ENCODE measurements at places on chromosomes 1 and 21.

DNA sequence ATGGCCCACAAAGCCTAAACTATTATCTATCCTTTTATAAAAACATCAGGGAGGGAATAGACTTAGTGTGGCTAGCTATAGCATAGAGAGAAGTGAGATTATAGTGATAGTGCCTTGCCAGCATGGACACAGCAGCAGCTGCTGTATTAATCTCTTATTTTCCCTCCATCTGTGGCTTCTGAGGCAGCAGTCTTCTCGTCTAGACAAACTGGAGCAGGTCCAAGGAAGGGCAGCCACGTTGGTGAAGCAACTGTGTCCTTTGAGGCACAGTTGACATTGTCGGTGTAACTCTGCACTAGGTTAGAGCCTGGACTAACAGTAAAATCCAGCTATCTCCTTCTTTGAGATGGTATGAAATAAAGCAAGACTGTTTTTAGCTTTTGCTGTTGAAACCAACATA is 131.3 kb downstream of the CACHD1 start:
- no peaks in the 10 kb centered on the region for H3K27me3 ChIP-seq
- no peak overlapping the region for H3K4me3 ChIP-seq
- H3K4me1 ChIP-seq = no peaks in the 10 kb centered on the region
- H3K27ac ChIP-seq = no peak overlapping the region

GRCh38 chr1:12067900-12068821 is 5.1 kb downstream of the TNFRSF8 start:
- H3K36me3 ChIP-seq = no peaks in the 10 kb centered on the region
- no peak for DNase-seq
- H3K27ac ChIP-seq = no peak overlapping the region
- peaks cover 5% of the 10 kb centered on the region for H3K4me1 ChIP-seq

- no peak overlapping the region for H3K27ac ChIP-seq
- H3K4me3 ChIP-seq = no peak overlapping the region
- no peaks in the 10 kb centered on the region for H3K36me3 ChIP-seq
- DNase-seq = no peak
- H3K27me3 ChIP-seq = no peaks in the 10 kb centered on the region
These were observed 20.7 kb upstream of the CHIA start for GRCh38 chr1:111269825-111270406.

- no peak for DNase-seq
- no peaks in the 10 kb centered on the region for H3K4me1 ChIP-seq
- H3K27me3 ChIP-seq = no peaks in the 10 kb centered on the region
- no peaks in the 10 kb centered on the region for H3K36me3 ChIP-seq
These were observed 432.3 kb downstream of the LRRIQ3 start for GRCh38 chr1:73765551-73766233.

GRCh38 chr1:39238476-39238875 is 34.0 kb downstream of the MACF1 start:
- H3K36me3 ChIP-seq = no peaks in the 10 kb centered on the region
- DNase-seq = no peak
- no peak overlapping the region for H3K4me3 ChIP-seq

GRCh38 chr1:115829947-115830346 is 11.0 kb downstream of the NHLH2 start:
- peaks cover 4% of the 10 kb centered on the region for H3K4me1 ChIP-seq
- H3K4me3 ChIP-seq = no peak overlapping the region
- H3K27me3 ChIP-seq = no peaks in the 10 kb centered on the region
- H3K36me3 ChIP-seq = no peaks in the 10 kb centered on the region
- H3K27ac ChIP-seq = no peak overlapping the region

- H3K36me3 ChIP-seq = no peaks in the 10 kb centered on the region
- H3K4me1 ChIP-seq = no peaks in the 10 kb centered on the region
- no peak overlapping the region for H3K4me3 ChIP-seq
- H3K27ac ChIP-seq = no peak overlapping the region
- DNase-seq = no peak
These were observed 19.0 kb upstream of the PRSS38 start for GRCh38 chr1:227796359-227796915.

- H3K27me3 ChIP-seq = no peaks in the 10 kb centered on the region
- DNase-seq = no peak
- no peaks in the 10 kb centered on the region for H3K36me3 ChIP-seq
- no peak overlapping the region for H3K27ac ChIP-seq
- H3K4me3 ChIP-seq = no peak overlapping the region
These were observed 18.7 kb upstream of the CRB1 start for GRCh38 chr1:197249324-197249723.

DNA sequence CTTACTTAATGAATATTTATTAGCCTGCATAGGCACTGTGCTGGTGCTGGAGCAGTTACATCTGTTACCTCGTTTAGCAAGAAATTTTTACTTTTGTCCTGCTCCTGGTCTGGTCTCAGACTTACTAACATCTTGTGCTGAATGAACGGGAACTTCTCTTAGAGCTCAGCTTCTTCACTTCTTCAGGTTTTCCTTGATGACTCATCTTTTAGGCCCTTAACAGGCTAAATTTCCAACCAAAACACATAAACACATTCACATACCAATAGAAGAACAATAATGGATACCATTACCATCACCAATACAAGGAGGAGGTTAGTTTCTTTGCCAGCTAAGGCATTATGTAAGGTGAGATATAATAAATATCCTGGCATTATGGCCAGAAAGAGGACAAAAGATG is 68.9 kb downstream of the IFI44 start:
- H3K36me3 ChIP-seq = no peaks in the 10 kb centered on the region
- H3K27ac ChIP-seq = no peak overlapping the region
- DNase-seq = no peak
- no peak overlapping the region for H3K4me3 ChIP-seq
- peaks cover 17% of the 10 kb centered on the region for H3K4me1 ChIP-seq

DNA sequence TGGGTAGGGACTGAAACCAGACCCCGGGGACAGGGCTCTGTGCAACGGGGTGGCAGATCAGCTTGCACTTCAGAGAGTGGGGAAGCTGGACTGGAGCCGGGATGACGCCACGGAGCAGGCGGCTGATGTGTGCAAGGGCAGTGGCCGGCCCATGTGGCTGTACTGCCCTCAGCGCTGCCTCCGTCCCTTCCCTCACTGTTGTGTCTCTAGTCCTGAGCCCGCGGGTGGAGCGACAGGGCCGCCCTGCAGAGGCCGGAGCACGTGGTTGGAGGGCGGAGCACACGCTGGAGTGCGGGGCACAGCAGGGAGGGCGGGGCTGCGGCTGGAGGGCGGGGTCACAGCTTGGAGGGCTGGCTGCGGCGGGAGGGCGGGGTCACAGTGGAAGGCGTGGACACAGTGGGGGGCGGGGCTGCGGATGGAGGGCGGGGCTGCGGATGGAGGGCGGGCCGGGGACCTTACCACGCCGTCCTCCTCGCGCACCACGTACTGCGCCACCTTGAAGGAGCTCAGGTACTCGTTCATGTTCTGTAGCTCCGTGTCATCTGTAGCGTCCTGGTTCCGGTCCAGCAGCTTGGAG is 52.4 kb downstream of the CHD5 start:
- H3K36me3 ChIP-seq = no peaks in the 10 kb centered on the region
- H3K27ac ChIP-seq = no peak overlapping the region
- no peak overlapping the region for H3K4me3 ChIP-seq

- H3K27ac ChIP-seq = no peak overlapping the region
- H3K27me3 ChIP-seq = no peaks in the 10 kb centered on the region
- H3K4me1 ChIP-seq = no peaks in the 10 kb centered on the region
- H3K36me3 ChIP-seq = no peaks in the 10 kb centered on the region
- no peak overlapping the region for H3K4me3 ChIP-seq
These were observed 164.0 kb upstream of the ETV3 start for GRCh38 chr1:157302199-157302497.

- DNase-seq = no peak
- H3K27ac ChIP-seq = peak overlapping the region; percentile 74
- no peaks in the 10 kb centered on the region for H3K36me3 ChIP-seq
- H3K4me3 ChIP-seq = no peak overlapping the region
- H3K27me3 ChIP-seq = no peaks in the 10 kb centered on the region
- H3K4me1 ChIP-seq = peaks cover 11% of the 10 kb centered on the region
These were observed 83.1 kb upstream of the SGIP1 start for GRCh38 chr1:66450847-66451246.

DNA sequence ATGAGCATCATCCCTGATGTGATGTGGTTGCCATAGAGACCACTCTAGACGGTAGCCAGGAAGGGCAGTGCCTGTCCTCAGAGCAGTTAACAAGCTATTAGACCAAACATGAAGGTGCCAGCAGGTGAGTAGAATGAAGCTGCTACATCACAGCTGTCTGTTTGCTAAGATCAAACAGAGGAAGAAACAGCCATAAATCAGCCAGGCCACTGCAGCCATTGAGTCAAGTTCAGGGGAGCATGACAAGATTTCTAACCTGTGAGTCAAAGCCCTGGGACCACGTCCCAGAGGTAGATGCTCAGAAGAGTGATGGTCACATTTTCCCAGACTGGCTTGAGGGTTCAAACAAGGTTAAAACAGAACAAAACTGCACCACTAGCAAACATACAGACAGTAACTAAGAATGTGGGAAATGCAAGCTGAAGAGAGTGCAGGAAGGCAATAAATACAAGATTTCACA is 450.6 kb upstream of the DAB1 start:
- DNase-seq = no peak
- no peaks in the 10 kb centered on the region for H3K4me1 ChIP-seq
- no peaks in the 10 kb centered on the region for H3K36me3 ChIP-seq
- H3K4me3 ChIP-seq = no peak overlapping the region

GRCh38 chr1:243500512-243500911 is 244.7 kb downstream of the SDCCAG8 start:
- no peak overlapping the region for H3K27ac ChIP-seq
- H3K36me3 ChIP-seq = peaks cover 13% of the 10 kb centered on the region
- H3K4me1 ChIP-seq = peaks cover 3% of the 10 kb centered on the region
- DNase-seq = no peak
- no peaks in the 10 kb centered on the region for H3K27me3 ChIP-seq

GRCh38 chr1:162906485-162906884 is 45.5 kb upstream of the CCDC190 start:
- peaks cover 26% of the 10 kb centered on the region for H3K4me1 ChIP-seq
- H3K36me3 ChIP-seq = no peaks in the 10 kb centered on the region
- no peak overlapping the region for H3K27ac ChIP-seq
- H3K4me3 ChIP-seq = no peak overlapping the region

- no peak for DNase-seq
- H3K36me3 ChIP-seq = no peaks in the 10 kb centered on the region
- no peaks in the 10 kb centered on the region for H3K4me1 ChIP-seq
- H3K27me3 ChIP-seq = no peaks in the 10 kb centered on the region
- no peak overlapping the region for H3K27ac ChIP-seq
- H3K4me3 ChIP-seq = no peak overlapping the region
These were observed 667.6 kb upstream of the NCAM2 start for GRCh38 chr21:20330652-20331051.

- H3K27me3 ChIP-seq = no peaks in the 10 kb centered on the region
- H3K36me3 ChIP-seq = no peaks in the 10 kb centered on the region
- no peak overlapping the region for H3K4me3 ChIP-seq
- H3K27ac ChIP-seq = peak overlapping the region; percentile 85
- no peaks in the 10 kb centered on the region for H3K4me1 ChIP-seq
These were observed 37.2 kb upstream of the ETS2 start for GRCh38 chr21:38768471-38769063.

- H3K4me3 ChIP-seq = no peak overlapping the region
- H3K4me1 ChIP-seq = no peaks in the 10 kb centered on the region
- no peaks in the 10 kb centered on the region for H3K27me3 ChIP-seq
- DNase-seq = no peak
These were observed 198.6 kb upstream of the EDN2 start for GRCh38 chr1:41682845-41683625.

All from tibial artery (tissue), 4 donors.